ENCODE measurements at places on chromosomes 2 and 18. TPM values are rescaled to one million over a fixed set of nuclear protein-coding genes. Genes with fewer than 3 reads are reported as not detected.

The C2orf80 gene
- not detected for total RNA-seq

The NEU4 gene
- not detected for total RNA-seq

The CFAP221 gene
- 0.37 TPM for total RNA-seq

The MBD5 gene
- 13.1 TPM for total RNA-seq

The GRB14 gene
- 6.1 TPM for total RNA-seq

The KLHL41 gene
- 1.1 TPM for total RNA-seq

The C2orf66 gene
- total RNA-seq = 0.19 TPM

The STPG4 gene
- 0.53 TPM for total RNA-seq

The GAREM1 gene
- total RNA-seq = 1.8 TPM

The DARS1 gene
- total RNA-seq = 73.2 TPM

The COQ10B gene
- total RNA-seq = 54.6 TPM

The NAT8 gene
- not detected for total RNA-seq

The CRYBA2 gene
- total RNA-seq = not detected

The UGT1A10 gene
- not detected for total RNA-seq

The MYCN gene
- not detected for total RNA-seq

The CRYGD gene
- total RNA-seq = not detected

The REG1B gene
- not detected for total RNA-seq

The CNNM4 gene
- 1.8 TPM for total RNA-seq

The BMP10 gene
- not detected for total RNA-seq

The CDK5R2 gene
- total RNA-seq = not detected

The CMPK2 gene
- 2.1 TPM for total RNA-seq

The APCDD1 gene
- total RNA-seq = 4.4 TPM

The POTEC gene
- not detected for total RNA-seq

The IL1F10 gene
- not detected for total RNA-seq

The RGPD3 gene
- total RNA-seq = 0.13 TPM

The GCG gene
- total RNA-seq = not detected

The PLEK gene
- total RNA-seq = 0.13 TPM

The RIT2 gene
- not detected for total RNA-seq

The HSBP1L1 gene
- 5.2 TPM for total RNA-seq

The IL36G gene
- not detected for total RNA-seq

The SLC14A1 gene
- total RNA-seq = 443 TPM

The TUBA4A gene
- total RNA-seq = 30.1 TPM

Measured in aortic smooth muscle cell (primary cell).